ENCODE measurements at places on chromosomes 12 and 14.

GRCh38 chr12:93702707-93703315, 25.6 kb downstream of the CRADD start:
- DNase-seq = no peak

GRCh38 chr12:38175538-38175937, 141.0 kb upstream of the ALG10B start:
- DNase-seq = no peak

GRCh38 chr14:64983439-64984310, 3.0 kb upstream of the FNTB start:
- peak; percentile 74 for DNase-seq

DNA sequence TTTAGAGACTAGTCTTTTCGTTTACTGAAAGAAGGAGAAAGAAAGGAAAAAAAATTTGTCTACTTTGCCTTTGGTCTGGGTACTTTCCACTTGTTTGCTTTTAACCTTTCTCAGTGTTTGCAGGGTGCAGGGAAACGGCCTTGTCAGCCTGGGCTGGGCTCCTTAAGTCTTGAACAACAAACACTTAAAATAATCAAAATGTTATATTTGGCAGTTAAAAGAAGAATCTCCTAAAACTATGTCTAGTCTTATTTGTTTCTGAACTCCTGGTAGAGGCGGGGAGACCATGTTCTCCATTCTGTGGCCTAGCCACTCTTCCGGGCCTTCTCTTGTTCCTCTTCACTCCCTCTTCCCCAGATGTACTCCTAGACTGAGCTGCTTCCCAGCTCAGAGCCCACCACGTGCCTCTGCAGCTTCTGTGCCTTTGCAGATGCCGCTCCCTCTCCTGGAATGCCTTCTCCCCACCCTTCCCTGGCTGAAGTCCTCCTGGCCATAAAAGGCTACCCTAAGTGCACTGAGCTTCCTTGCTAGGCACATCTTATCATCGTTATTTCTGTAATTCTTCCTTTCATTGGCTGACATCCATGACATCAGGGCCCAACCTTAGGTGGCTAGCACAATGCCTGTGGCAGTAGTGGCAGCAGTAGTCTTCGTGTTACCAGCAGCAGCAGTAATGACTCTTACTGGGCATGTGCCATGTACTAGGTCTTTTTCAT, 432.9 kb downstream of the ZFP36L1 start:
- DNase-seq = no peak

- no peak for DNase-seq
These were observed 18.7 kb downstream of the HVCN1 start for GRCh38 chr12:110670161-110670701.

- no peak for DNase-seq
These were observed 44.3 kb downstream of the TUNAR start for GRCh38 chr14:95920769-95921438.

- DNase-seq = no peak
These were observed 63.9 kb downstream of the DENND5B start for GRCh38 chr12:31527083-31527482.

GRCh38 chr12:50132505-50133135, 20.6 kb downstream of the COX14 start:
- peak; percentile 71 for DNase-seq

- no peak for DNase-seq
These were observed 36.3 kb upstream of the CDK17 start for GRCh38 chr12:96436366-96437170.
